ENCODE measurements at places on chromosomes 5 and 9. TPM values are rescaled to one million over a fixed set of nuclear protein-coding genes. Genes with fewer than 3 reads are reported as not detected.

- peak; percentile 97 for DNase-seq
These were observed 96.7 kb downstream of the EDIL3 start for GRCh38 chr5:84287951-84288350.

GRCh38 chr5:34061993-34062392, 19.0 kb upstream of the C1QTNF3 start:
- no peak for DNase-seq

DNA sequence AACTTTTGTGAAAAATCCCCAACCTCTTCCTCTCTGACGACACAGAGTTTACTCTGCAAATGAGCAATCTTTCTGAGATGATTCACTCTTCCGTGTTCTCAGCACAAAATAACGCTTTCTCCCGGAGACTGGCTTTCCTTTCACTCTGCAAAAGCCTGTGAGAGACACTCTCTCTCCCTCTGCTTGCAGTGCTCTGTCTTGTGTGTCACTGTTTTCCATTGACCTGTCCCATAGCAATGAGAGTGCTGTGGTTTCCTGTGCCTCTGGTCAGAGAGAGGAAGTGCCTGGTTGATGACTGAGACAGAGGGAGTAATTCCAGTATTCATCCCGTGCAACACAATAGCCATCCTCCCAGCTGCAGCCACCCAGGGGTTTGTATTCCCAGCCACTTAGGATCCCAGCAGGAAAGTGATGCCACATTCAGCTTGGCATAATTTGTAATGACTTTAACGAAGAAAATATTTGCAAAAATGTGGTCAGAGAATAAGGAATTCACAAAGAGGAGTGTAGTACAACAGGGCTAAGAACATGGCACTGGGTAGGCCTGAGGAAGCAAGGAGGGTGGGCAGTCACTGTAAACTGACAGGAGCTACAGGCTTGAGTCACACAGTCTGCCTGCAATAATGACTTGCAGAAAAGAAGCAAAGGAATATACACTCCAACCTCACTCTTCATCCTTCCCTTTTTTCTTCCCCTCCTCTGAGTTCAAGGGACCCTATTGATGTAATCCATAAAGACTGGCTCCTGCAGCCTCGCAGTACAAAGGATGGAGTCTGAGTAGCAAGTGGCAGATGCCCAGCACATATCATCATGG, 463.5 kb upstream of the RGMB start:
- peak; percentile 100 for DNase-seq

GRCh38 chr5:43007246-43007910, 32.7 kb downstream of the ANXA2R start:
- peak; percentile 97 for DNase-seq

Gene TEX48
- polyA plus RNA-seq, result not detected

Gene IL31RA
- polyA plus RNA-seq, result 2.2 TPM

Gene GKAP1
- polyA plus RNA-seq, result 1.0 TPM
